GM23338 (cell line): ENCODE measurements at places on chromosomes 6 and 20. TPM values are rescaled to one million over a fixed set of nuclear protein-coding genes. Genes with fewer than 3 reads are reported as not detected.

The LTB gene
- 0.83 and 1.7 TPM in 2 replicates for polyA plus RNA-seq

The LAMA2 gene
- 0.61 and 0.91 TPM in 2 replicates for polyA plus RNA-seq

The GSTA3 gene
- not detected in 2 replicates for polyA plus RNA-seq

The TCF19 gene
- polyA plus RNA-seq, result 7.1 and 8.3 TPM in 2 replicates

The LGSN gene
- 0.15 TPM in 1 of 2 replicates, not detected in the other for polyA plus RNA-seq

The KATNA1 gene
- polyA plus RNA-seq, result 17.2 and 19.1 TPM in 2 replicates

The SLC35D3 gene
- polyA plus RNA-seq, result 1.0 and 1.6 TPM in 2 replicates

The TSPO2 gene
- polyA plus RNA-seq, result 0.31 TPM in 1 of 2 replicates, not detected in the other

The FAXC gene
- polyA plus RNA-seq, result 15.2 and 15.7 TPM in 2 replicates
